ENCODE measurements at places on chromosomes 4 and X.

GRCh38 chrX:16756724-16757123, 29.5 kb upstream of the TXLNG start:
- no peak for DNase-seq

- no peak for DNase-seq
These were observed 143.2 kb downstream of the SH3KBP1 start for GRCh38 chrX:19744231-19744630.

DNA sequence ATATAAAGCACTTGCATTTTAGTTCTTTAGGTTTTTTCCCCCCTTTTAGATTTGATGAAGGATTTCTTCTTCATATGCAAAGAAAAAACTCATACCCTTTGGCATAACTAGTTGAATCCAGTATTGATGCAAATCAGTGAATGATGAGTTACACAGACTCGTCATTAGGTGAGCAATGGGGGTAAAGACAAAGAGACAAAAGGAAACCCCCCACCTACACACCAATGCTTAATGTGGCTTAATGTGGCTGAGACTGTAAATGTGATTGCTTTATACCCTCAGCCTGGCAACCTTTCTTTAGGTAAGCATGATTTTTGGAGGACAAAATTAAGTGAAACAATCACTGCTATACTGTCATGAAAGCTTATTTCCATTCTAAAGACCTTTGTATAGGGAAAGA, 39.5 kb downstream of the CD40LG start:
- no peak for DNase-seq

- no peak for DNase-seq
These were observed 123.0 kb downstream of the ZNF827 start for GRCh38 chr4:145815626-145816025.
